ENCODE measurements at places on chromosomes 12 and 14.
A peak's percentile ranks its signal among the peaks of the same experiment; 100 is the strongest.

DNA sequence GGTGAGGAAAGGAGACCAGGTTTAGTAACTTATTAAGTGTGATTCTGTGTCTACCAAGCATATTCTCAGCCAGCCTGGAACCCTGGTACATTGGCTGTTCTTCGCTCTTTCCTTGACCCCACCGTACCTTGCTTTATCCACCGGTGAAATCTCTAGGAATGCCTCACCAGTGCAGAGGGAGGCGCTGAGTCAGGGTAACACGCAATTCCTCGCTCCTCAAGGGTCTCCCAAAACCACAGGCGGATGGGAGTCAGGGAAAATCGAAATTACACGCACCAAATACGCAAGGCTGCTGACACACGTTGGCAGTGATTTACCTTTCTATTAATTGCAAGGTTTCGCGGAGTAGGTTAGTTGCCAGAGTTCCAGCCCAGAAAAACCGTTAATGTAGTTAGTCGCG lies 845 bp downstream of the L3HYPDH start:
- no peak for DNase-seq

GRCh38 chr12:47941871-47942613 lies 21.4 kb upstream of the TMEM106C start:
- peak; percentile 50 for DNase-seq

- no peak for DNase-seq
These were observed 580.9 kb downstream of the DIO2 start for GRCh38 chr14:79630288-79630960.

GRCh38 chr14:84555493-84555892 lies 974.5 kb upstream of the FLRT2 start:
- no peak for DNase-seq

DNA sequence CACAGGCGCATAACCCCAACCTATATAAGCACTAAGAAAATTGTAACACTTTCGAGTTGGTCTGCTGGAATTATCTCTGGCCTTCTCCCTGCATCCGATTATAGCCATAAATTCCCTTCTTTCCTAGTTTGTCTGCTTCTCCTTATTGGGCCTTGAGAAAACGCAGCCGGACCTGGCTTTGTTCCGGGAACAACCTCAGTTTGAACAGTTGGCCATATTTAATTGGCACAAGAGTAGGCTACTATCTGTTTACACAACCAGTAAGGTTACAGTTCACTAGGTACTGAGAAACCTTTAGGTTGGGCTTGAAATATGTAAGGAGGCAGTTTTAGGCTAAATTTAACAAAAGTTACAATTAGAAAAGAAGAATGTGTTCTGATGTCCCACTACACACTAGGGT lies 176.1 kb downstream of the IPO8 start:
- DNase-seq = no peak

- DNase-seq = no peak
These were observed 22.4 kb downstream of the SLCO1B3 start for GRCh38 chr12:20832911-20833310.

DNA sequence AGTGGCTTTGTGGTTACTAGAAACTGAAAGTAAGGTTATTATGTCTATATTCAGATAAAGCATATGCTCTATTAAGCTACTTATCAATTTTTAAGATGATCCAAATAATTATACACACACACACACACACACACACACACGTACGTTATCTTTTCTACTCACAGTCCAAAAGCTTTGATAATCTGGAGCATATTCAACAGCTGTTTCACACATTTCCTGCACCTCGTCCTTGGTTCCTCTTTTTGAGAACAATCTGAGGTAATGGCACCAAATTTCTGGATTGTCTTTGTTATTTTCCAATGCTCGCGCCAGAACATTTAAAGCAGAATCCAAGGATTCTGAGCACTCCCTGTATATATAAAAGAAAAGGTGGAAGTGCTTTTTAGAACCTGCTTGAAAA lies 37.5 kb downstream of the ZFC3H1 start:
- no peak for DNase-seq

GRCh38 chr12:2290091-2290490 lies 237.3 kb downstream of the CACNA1C start:
- DNase-seq = no peak

DNA sequence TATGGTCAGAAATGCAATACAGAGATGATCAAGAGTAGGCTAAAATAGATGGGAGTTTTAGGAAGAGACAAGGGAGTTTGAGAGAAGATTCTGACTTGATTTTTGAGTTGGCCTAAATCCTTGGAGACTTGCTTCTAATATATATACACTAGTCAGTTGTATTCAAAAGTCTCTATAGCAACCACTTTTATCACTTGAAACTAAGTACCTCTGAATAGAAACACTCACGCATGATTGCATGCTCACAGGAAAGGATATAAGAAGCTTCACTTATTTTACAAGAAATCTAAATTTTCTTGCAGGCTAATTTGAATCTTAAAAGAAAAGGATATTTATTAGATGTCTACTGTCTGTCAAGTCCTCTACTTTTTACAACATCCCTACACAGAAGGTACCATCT lies 316.8 kb downstream of the SNAPC1 start:
- DNase-seq = no peak

DNA sequence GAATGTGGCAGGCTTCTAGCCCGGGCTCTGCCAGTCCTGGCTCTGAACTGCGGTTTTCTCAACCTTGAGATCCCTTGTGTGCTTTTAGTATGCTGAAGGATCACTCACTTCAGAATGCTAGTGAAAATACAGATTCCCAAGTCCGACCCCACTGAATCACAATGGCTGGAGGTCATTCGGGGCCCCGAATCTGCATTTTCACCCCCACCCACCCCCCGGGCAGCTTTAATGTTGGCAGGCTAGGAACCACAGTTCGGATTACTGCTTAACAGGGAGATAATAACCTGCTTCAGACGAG lies 573 bp upstream of the SUSD6 start:
- no peak for DNase-seq

DNA sequence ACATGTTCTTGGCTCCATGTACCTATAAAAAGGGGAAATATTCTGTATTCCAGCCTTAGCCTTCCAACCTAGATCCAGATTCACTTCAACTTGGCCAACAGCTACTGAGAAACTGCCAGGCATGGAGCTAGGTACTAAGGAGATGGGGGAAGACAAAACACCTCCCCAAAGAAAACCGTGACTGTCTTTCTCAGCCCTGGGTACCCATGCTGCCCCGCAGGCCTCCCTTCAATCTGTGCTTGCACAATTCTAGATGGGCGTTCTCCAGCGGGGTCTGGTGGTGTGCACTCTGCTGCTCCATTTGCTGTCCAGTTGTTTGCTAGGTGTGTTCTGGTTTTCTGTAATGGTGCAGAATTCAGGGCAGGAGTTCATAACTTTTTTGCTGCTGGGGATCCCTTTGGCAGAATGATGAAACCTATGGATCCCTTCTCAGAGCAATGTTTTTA lies 817 bp upstream of the KRT4 start:
- no peak for DNase-seq

GRCh38 chr12:99984271-99985128 lies at the start of gene ANKS1B:
Gene ANKS1B (minus strand): TSS chr12:99984936. CDS start chr12:99984237, 699 bp downstream.
- no peak for DNase-seq

DNA sequence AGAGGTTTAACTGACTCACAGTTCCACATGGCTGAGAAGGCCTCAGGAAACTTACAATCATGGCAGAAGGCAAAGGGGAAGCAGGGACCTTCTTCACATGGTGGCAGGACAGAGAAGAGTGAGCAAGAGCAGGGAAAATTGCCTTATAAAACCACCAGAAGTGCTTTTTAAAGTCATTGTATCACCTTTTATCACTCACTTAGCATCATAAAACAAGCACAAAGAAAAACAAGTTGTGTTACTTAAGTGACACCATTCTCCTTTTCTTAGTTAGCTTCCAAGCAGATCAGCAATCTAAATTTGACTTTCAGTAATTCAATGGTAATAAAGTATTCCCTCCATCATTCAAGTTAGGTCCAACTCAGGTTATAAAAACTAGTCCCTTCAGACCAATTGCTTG lies 28.5 kb downstream of the OSBPL8 start:
- DNase-seq = no peak

DNA sequence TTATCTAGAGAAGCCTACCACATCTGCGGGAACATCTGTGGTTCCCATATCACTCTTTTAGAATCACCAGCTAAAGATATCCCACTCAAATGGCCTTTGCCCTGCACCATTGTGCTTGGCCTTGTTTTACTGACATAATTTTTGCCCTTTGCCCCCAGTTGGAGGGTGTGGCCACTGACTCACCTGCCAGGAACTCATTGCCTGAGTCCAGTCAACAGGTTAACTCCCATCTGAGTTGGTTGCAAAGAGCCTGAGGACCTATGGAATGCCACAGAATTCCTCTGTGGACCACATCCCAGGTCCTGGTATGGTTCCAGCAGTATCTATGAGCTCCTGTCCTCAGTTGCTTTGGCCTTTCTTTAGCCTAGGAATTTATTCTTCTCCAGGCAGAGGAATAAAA lies 55.7 kb upstream of the PTGR2 start:
- no peak for DNase-seq

DNA sequence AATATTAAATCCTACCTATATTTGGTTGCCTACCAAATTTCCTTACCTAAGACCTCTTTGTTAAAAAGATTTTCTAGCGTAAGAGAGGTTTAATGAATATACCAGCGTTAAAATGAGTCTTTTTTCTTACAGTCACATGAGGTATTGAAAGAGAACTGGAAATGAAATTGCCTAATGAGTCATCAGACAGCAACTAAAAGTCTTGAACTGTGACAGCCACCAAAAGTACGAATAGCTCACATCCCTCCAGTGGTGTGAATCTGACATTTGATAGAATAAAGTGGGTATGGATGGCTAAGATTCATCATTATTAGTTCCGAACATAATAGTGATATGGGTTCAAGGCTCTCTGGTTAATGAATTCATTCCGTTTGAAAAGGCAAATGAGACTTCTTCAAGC lies 1297.3 kb downstream of the AACS start:
- DNase-seq = no peak

DNA sequence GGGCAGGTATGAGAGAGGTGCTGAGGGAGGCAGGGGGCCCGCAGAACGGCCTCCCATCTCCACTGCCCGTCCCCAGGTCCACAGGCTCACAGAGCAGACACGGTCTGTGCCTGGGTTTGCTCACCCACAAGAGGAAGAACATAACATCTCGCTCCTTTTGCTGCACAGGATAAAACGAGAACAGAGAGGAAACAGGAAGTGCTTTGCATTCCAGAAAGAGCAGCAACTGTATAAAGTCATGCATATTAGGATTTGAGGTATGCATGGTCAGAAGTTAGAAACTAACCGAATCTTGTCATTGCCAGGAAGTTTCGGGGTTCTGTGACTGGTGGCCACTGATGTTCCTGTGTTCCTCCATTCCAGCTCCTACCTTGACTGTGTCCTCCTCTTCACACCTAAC lies 25.0 kb downstream of the NTF3 start:
- no peak for DNase-seq

DNA sequence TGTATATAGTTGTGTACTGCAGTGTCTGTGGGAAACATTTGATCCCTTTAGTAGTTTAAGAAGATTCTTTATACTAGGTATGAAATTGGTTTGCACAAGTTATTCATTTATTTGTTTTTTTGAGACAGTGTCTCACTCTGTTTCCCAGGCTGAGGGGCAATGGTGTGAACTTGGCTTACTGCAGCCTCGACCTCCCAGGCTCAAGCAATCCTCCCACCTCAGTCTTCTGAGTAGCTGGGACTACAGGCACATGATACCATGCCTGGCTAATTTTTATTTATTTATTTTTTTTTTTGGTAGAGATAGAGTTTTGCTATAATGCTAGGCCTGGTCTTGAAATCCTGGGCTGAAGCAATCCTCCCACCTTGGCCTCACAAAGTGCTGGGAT lies 209.4 kb downstream of the RASSF9 start:
- DNase-seq = no peak

- no peak for DNase-seq
These were observed 67.2 kb upstream of the ACSS3 start for GRCh38 chr12:81010641-81011040.

DNA sequence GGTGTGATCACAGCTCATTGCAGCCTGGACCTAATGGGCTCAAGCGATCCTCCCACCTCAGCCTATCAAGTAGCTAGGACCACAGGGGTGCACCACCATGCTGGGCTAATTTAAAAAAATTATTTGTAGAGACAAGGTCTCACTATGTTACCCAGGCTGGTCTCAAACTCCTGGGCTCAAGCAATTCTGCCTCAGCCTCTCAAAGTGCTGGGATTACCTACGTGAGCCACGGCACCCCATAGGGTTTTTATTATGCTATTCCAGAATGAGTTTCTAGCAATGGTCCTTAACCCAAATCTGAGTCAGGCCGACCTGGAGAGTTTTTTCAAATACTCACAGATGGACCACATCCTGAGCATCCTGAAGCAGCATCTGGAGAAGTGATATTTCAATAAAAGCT lies 159.8 kb downstream of the CPNE8 start:
- no peak for DNase-seq

DNA sequence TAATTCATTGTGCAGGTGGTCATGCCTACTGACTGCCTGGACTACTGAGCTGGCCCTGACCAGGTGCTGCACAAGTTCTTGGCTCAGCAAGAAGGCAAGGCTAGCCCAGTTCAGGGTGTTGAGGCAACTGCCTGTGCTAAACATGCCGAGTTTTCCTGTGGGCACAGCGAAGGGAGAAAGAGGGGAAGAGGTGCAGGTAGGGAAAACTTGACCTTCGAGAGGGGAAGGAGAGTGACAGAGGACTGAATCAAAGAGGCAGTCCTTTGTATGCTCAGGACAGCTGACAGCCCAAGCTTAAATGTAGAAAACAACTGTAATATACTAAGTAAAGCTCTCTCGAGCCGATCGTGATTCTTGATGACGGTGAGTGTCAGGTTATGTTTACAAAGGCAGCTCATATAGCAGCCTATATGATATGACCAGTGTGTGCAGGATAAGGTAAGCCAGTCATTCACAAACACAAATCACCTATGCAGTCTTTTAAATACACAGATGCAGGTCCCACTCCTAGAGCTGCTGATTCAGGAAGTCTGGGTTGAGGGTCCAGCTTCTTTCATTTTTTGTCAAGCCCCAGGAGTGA lies 2.6 kb downstream of the IRAK3 start:
- DNase-seq = no peak

- no peak for DNase-seq
These were observed 30.8 kb downstream of the RPS6KA5 start for GRCh38 chr14:91029456-91030217.

DNA sequence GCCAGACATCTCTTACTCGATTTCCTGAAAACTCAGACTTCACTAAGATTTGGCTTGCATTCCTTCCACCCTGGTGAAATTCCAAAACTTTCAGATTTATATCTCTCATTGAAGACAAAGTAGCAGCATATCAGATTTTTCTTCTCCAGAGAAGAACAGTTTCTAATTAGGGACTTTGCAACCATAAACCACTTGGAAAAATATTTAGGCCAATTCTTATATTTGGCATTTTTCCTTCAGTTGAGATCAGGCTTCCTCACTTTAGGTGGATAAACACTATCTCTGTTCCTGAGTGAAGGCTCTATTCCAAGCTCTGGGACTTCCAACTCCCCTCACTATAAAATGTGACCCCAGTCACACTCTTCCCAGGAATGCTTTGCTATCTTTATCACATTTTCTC lies 1434.3 kb upstream of the FLRT2 start:
- no peak for DNase-seq

- DNase-seq = no peak
These were observed 19.1 kb upstream of the DNAH10 start for GRCh38 chr12:123743002-123743401.

Measured in CD4-positive, alpha-beta T cell treated with Interleukin-1 beta for 1 hour (primary cell).